ENCODE measurements at places on chromosomes 5 and 9.

DNA sequence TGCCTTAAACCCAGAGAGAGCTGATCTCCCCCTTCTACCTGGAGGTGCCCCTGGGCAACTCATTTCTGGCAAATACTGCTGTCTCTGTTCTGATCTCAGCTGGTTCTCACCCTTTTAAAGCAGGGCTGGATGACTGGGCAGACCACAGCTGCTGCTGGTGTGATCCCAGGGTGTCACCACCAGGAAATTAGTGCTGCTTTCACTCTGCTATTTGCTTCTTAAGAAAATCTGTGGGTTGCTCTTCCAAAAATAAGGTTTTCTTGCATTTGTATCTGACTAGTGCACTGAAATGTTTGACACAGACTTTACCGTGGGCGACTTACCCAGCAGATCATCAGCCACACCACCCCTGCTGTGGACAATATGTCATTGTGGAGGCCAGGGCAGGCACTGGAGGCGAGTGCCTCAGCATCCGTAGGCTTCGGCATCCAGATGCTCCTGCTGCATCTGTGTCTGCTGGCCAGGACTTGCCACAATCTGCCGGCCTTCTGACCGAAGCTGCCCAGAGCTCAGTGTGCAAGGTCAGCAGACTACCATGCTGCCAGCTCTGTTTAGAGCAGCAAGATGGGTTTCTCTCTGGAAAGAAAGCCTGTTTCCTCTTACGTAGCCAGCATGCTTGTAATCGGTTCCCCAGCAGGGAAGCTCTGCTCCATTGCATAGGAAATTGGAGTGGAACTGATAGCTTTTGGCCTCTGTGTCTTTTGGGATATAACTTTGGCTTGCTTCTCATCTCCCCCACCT is 13.6 kb downstream of the ARHGAP26 start:
- peak; percentile 69 for DNase-seq
- peak overlapping the region; percentile 62 for H3K4me3 ChIP-seq
- peak overlapping the region; percentile 92 for H3K27ac ChIP-seq
- H3K4me1 ChIP-seq, result peaks cover 77% of the 10 kb centered on the region
- no peaks in the 10 kb centered on the region for H3K27me3 ChIP-seq

- H3K4me1 ChIP-seq, result no peaks in the 10 kb centered on the region
- peaks cover 10% of the 10 kb centered on the region for H3K27me3 ChIP-seq
- H3K27ac ChIP-seq, result no peak overlapping the region
- H3K4me3 ChIP-seq, result no peak overlapping the region
- no peak for DNase-seq
Observed at GRCh38 chr5:79829260-79829659, 139.6 kb downstream of the CMYA5 start.

DNA sequence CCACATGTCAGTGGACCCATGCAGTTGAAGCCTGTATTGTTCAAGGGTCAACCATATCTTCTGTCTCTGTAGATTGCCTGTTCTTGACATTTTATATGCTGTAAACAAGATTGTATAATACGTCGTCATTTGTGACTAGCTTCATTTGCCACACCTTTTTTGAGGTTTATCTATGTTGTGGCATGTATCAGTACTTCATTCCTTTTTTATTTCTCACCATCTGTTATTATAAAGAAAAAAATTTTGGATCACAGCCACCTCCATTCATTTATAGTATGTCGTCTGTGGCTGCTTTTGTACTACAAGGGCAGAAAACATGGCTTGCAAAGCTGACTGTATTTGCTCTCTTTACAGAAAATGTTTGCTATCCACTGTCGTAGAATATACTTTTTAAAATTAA is 72.4 kb downstream of the TEK start:
- no peak for DNase-seq
- no peaks in the 10 kb centered on the region for H3K36me3 ChIP-seq
- H3K27ac ChIP-seq, result no peak overlapping the region
- no peak overlapping the region for H3K4me3 ChIP-seq

GRCh38 chr9:111427186-111427585 is 57.0 kb downstream of the ECPAS start:
- H3K27me3 ChIP-seq, result no peaks in the 10 kb centered on the region
- H3K36me3 ChIP-seq, result peaks cover 93% of the 10 kb centered on the region
- no peak for DNase-seq
- H3K4me3 ChIP-seq, result no peak overlapping the region

DNA sequence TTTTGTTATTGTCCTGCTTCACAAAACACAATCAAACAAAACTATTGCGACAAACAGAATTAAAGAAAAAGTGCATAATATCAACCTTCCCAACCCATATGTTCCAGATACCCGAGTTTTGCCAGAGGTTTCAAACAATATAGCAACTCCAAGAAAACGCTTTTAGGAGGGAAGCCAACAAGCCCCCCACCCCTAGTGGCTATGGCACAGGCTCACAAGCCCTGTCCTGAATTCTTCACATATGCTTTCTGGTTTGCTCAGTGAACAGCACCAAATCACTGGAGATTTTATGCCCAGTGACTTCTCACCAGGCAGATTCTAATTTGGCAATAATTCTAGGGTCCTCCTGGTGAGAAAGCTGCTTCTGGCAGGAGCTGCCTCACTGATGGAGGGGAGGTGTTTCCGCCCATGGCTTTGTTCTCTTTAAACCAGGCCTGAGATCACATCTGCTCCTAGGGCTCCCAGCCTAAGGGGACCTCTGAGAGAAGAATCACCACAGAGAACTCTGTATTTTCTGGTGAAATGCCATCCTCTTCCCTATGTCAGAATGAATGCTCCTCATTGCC is 1982.4 kb downstream of the EFNA5 start:
- H3K4me1 ChIP-seq, result no peaks in the 10 kb centered on the region
- no peaks in the 10 kb centered on the region for H3K36me3 ChIP-seq
- no peaks in the 10 kb centered on the region for H3K27me3 ChIP-seq
- DNase-seq, result no peak

GRCh38 chr5:12272389-12272788 is 368.1 kb upstream of the CTNND2 start:
- DNase-seq, result no peak
- no peaks in the 10 kb centered on the region for H3K36me3 ChIP-seq
- no peaks in the 10 kb centered on the region for H3K4me1 ChIP-seq

GRCh38 chr9:135123773-135124134 is 36.3 kb downstream of the OLFM1 start:
- H3K36me3 ChIP-seq, result no peaks in the 10 kb centered on the region
- no peak for DNase-seq

DNA sequence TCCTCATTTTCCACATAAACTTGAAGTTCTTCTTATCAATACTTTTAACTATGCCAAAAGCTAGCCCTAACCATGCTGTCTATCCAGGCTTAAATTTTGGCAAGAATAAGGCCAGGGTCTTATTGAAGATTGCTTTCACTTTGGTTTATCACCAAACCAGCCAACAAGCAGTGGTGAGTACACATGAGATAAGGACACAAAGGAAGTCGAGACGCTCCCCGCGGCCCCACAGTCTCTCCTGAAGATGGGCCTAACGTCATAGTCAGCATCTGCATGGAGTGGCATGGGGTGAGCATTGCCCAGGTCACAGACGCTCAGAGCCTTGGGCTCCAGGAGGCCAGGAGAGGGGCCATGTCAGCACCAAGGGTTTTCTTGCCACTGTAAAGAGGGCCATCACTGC is 80.3 kb downstream of the ATPSCKMT start:
- no peak overlapping the region for H3K27ac ChIP-seq
- H3K27me3 ChIP-seq, result no peaks in the 10 kb centered on the region
- no peak overlapping the region for H3K4me3 ChIP-seq

DNA sequence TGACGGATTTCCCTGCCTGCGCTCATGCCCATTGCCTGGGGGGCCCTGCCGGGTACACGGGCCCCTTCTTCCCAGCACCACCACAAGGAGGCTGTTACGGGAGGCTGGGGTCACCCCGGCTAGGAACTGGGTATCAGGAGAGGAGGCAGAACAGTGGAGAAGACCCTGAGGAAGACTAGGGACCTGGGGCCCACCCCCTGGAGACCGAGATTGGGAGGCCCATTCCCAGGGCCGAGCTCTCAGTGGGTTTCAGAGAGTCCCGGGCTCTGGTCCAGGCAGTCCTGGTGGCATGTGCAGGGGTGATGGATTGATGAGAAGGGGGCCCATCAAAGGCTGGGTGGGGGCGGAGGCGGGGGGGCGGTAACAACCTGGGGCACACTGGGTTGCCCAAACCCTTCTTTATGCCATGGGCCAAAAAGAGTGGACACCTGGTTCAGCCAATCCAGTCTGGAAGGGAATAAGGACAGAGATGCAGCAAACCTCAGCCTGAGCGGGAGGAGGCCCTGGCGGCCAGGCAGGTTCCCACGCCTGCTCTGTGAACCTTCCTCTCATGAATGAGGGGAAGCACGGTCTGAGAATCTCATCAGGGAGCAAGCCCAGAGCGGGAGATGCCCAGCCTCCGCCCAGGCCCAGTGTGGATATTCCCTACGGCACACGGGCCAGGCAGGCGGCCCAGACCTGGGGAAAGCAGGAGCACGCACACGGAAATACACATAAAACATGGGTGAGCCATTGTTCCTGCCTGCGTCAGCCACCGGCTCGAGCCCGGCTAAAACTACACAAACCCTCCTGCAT is 785 bp upstream of the P4HA2 start:
- no peaks in the 10 kb centered on the region for H3K36me3 ChIP-seq
- H3K27ac ChIP-seq, result no peak overlapping the region
- H3K4me3 ChIP-seq, result peak overlapping the region; percentile 45
- no peak for DNase-seq

DNA sequence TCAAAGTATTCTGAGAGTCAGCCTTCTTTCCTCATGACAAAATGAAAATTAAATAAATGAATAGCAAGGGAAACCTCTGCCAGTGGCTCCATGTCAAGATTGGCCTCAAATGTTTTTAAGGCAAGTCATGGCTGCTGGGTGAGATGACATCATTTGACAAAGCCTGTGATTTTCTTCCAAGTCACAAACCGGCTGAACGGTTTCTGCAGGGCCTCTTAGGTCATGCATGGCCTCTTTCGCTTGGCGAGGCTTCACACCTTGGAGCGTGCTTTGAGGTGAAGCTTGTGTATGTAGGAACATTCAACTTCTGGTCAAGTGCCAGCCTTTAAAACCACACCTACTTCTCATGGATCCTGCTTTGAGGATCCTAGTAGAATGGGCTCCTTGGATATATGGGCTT is 161.0 kb upstream of the ZNF618 start:
- H3K4me3 ChIP-seq, result no peak overlapping the region
- no peaks in the 10 kb centered on the region for H3K36me3 ChIP-seq
- no peak overlapping the region for H3K27ac ChIP-seq
- DNase-seq, result no peak

- H3K36me3 ChIP-seq, result no peaks in the 10 kb centered on the region
- H3K27me3 ChIP-seq, result peaks cover 85% of the 10 kb centered on the region
- H3K4me1 ChIP-seq, result peaks cover 32% of the 10 kb centered on the region
- peak within 1 kb of the TSS; percentile 70 for H3K4me3 ChIP-seq
- peak within 1 kb of the TSS; percentile 22 for H3K27ac ChIP-seq
- DNase-seq, result peak; percentile 49
Observed at GRCh38 chr5:107670932-107671741, at the start of gene EFNA5. EFNA5 (minus strand) TSS chr5:107670937.

DNA sequence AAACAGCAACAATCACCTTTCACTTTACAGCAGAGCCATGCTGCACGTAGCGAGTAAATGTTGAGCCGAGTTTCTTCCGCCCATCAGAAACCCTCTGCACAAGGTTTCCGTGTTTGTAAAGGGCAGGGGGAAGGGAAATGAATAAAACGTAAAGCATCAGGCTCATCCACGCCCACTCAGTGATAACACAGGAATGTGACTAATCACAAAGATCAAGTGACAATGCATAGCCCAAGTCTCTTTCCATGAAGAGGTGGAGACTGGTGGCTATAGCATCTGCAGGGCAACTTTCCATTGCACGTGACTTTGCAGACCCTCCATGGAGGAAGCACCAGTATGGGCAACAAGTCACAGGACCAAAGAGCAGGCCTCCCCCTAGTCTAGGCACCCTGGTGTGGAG is 56.6 kb downstream of the CAMSAP1 start:
- peaks cover 78% of the 10 kb centered on the region for H3K36me3 ChIP-seq
- H3K4me1 ChIP-seq, result peaks cover 24% of the 10 kb centered on the region

DNA sequence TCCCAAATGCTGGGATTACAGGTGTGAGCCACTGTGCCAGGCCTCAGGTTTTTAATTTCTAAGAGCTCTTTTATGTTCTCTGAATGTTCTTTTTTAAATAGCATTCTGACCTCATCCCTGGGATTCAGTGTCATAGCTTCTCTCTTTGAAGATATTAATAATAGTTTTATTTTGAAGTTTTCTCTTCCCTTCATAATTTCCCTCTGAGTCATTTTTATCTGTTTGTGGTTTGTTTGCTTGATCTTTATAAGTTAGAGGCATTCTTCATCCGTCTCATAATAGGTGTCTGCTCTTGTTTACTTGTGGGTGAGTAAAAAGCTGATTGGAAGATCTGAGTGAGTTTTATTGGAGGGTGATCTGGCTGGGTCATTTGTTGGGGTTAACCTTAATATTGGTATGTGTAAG is 12.5 kb upstream of the MAMDC2 start:
- H3K36me3 ChIP-seq, result no peaks in the 10 kb centered on the region
- H3K27ac ChIP-seq, result no peak overlapping the region
- no peak for DNase-seq
- no peak overlapping the region for H3K4me3 ChIP-seq
- H3K4me1 ChIP-seq, result no peaks in the 10 kb centered on the region

DNA sequence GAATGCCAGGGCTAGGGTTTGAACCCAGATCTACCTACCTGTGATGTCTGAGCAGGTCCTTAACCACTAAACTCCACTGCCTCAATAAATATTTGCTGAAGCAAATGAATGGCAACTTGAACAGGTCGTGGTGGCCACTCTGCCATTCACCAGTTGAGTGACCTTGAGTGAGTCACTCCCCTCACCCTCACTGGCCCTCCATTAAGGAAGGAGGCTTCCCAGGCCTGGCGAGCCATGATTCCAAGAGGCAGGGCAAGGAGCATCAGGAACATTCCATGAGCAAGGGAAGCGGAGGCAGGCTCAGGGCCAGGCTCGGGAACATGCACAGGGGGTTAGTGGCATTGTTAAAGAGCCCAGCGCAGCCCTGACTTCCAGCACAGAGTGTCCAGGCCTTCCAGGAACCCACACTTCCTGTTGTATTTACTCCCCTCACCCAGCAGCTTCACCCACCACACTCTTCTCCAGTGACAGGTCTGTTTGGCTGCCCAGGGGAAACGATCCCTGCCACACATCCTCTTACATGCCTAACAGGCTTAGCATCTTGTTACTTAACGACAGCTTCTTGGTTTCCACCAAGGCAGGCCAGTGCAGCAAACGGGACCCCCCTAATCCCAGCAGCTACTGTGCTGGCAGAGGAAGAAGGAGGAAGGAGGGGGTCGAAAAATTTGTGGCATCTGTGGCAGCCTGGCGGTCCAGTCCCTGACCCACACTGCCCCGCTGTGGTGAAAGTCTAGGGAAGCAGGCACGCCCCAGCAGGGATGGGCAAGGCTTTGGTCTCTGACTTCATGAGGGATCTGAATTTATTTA is 43.7 kb upstream of the TTC1 start:
- H3K4me3 ChIP-seq, result no peak overlapping the region
- H3K27me3 ChIP-seq, result peaks cover 51% of the 10 kb centered on the region
- H3K27ac ChIP-seq, result no peak overlapping the region
- DNase-seq, result peak; percentile 57
